ENCODE measurements at places on chromosomes 5 and 9.

DNA sequence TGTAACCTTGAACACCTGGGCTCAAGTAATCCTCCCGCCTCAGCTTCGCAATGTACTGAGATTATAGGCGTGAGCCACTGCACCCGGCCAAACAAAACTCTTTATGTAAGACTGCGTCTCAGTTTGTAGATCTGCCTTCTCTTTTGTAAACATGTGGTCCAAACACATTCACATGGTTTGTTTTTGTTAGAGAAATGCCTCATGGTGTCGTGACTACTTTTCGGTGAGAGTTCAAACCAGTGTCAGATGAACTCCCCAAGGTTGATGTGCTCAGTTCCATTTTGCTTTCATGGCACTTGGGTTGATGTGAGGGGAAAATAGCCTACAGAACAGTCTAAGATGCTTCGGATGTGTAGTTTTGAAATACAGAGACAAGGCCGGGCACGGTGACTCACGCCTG is 231.6 kb downstream of the GOLPH3 start:
- no peak for DNase-seq

GRCh38 chr9:114273461-114273881 is 49.4 kb upstream of the ORM1 start:
- no peak for DNase-seq

DNA sequence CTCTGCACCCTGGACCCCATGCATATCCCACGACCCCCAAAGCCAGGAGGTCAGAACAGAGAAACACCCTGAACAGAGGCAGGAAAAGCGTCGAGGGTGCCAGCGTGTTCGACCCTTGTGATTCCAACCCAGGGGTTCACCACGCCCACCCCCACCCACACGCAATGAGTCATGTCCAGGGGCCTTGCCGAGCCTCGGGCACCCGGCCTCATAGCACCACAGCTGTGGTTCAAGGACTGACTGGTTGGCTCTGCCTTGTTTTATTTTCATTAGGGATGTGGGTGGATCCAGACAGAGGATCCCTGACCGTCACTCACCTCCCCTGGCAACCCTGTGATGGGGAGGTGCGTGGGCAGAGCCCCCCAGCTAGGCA is 9.5 kb upstream of the QSOX2 start:
- no peak for DNase-seq

GRCh38 chr5:171462928-171463861 is 43.7 kb downstream of the FGF18 start:
- DNase-seq, result no peak

DNA sequence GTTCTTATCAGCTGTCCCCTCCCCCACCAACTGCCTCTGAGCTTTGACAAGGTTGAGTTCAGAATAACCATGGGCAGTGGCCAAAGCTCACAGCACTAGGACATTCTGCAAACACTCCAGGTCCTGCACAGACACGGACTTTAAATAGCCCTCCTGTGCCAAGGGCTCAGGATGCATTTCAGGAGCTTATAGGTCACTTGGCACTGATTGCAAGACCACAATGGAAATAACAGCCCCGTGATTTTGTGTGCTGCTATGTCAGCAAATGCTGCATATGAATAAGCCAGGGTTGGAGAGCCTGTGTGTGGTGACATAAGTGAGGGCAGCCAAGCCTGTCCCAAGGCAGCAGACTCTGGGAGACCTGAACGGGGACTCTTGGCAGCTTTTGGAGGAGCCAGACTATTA is 150.7 kb downstream of the DMRT2 start:
- DNase-seq, result no peak

DNA sequence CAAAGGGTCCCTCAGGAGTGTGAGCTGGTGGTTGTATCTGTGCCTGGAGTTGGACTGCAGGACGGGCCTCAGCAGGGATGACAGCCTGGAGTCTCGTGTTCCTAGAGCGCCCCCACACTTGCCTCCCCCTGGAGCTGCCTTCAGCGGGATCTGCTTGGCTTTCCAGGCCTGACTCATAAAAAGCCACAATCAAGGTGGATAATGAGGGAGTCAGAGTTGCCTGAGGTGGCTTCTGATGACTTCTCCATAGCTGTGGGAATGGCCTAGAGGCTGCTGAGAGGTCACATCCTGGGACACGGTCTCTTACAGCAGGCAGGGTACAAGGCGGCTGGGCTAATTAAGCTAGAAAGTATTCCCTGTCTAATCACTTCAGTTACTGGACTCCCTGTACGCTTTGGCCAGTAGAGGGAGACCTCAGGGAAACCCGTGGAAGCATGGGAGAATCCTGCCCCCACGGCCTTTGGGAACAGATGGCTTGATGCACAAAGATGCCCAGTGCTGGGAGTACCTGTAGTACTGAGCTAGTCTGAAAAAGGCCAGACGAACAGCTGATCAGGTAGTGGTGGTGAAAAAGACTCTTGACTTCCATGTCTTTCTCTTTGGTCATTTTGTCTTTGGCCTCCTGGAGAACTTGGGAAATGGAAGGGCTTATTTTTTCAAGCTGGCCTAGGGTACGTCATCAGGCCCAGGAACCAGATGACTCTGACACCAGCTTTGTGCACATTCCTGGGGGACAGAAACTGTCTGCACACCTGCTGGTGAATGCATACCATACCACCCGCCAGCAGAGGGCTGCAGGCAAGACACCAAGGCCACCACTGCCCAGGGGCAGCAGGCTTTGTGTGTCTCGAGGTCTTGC is 16.1 kb upstream of the FRRS1L start:
- DNase-seq, result no peak

DNA sequence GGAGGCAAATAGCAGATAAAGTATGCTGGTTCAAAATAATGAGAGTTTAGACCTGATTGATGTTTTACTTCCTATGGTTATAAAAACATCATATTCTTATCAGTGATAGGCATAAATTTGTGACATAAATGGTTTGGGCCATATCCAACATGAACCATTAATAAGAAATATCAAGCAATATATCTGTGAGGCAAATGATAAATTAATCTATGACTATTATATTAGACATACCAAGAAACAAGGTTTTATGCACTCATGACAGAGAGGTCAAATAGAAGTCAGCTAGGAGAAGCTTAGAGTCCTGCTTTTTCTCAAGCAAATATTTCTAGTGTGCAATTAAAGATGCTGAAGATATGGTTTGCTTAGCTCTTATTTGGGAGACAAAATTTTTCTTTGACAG is 10.4 kb downstream of the SMIM3 start:
- no peak for DNase-seq

- no peak for DNase-seq
These were observed 68.7 kb downstream of the KCNN2 start for GRCh38 chr5:114430532-114430931.

GRCh38 chr9:127664324-127664677 is 42.5 kb upstream of the CFAP157 start:
- DNase-seq, result no peak

- no peak for DNase-seq
These were observed 535.3 kb downstream of the PDE4D start for GRCh38 chr5:59358005-59358861.

- no peak for DNase-seq
These were observed 63.1 kb downstream of the DOCK8 start for GRCh38 chr9:277601-278295.

- no peak for DNase-seq
These were observed 379.9 kb upstream of the ACO1 start for GRCh38 chr9:32004431-32005076.
